Right hindlimb (tissue), 1 donor: ENCODE measurements at places on chromosomes 1 and 21.

DNA sequence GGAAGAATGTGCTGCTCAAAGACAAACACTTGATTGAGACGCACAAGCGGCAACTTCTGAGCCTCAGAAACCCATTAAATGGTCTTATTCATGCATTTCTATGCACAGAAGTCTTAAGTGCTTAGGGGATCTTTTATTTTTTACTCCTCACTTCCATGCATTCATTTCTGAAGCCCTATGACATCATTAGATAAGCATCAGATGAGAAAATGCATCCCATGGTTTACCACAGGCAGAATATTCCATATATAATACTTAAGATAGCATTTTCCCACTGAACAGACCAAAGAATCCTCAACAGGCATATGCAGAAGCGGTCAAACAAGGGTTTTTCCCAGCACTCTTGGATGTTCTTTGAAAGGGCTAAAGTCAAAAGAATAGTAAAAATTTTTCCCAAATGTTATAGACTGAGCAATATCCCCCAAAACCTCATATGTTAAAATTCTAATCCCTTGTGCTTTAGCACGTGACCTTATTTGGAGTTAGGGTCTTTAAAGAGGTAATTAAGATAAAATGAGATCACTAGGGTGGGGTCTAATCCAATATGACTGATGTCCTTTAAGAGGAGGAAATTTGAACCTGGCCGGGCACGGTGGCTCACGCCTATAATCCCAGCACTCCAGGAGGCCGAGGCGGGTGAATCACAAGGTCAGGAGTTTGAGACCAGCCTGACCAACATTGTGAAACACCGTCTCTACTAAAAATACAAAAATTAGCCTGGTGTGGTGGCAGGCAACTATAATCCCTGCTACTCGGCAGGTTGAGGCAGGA, 22.6 kb upstream of the FAM89A start:
- no peak for DNase-seq

GRCh38 chr1:179003512-179004066, 22.1 kb upstream of the FAM20B start:
- no peak for DNase-seq

- peak; percentile 68 for DNase-seq
Measured at GRCh38 chr21:34202553-34203372, 129.4 kb downstream of the MRPS6 start.

GRCh38 chr1:192907545-192908243, 98.9 kb downstream of the RGS2 start:
- no peak for DNase-seq

DNA sequence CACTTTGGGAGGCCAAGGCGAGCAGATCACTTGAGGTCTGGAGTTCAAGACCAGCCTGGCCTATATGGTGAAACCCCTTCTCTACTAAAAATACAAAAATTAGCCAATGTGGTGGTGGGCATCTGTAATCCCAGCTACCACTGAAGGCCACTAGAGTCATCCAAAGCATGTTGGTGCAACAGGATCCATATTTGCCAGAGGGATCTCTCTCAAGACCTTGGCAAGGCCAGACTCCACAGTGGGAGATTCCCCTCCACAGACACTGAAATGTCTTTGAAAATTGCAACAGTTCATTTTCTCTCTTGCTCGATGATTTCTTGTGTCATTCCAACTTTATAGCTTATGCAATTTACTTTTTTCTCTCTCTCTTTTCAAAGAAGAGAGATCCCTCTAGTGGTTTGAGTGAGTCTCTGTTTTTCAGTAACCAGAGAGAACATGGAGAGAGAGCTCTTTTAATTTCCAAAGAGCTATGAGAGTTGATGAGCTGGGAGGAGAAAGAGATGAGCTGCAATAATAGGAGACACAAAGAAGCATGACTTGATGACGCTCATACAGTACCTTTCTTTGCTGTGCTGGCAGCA, 176.8 kb upstream of the USP25 start:
- no peak for DNase-seq

GRCh38 chr1:41862384-41863221, 56.1 kb downstream of the HIVEP3 start:
- DNase-seq: no peak

DNA sequence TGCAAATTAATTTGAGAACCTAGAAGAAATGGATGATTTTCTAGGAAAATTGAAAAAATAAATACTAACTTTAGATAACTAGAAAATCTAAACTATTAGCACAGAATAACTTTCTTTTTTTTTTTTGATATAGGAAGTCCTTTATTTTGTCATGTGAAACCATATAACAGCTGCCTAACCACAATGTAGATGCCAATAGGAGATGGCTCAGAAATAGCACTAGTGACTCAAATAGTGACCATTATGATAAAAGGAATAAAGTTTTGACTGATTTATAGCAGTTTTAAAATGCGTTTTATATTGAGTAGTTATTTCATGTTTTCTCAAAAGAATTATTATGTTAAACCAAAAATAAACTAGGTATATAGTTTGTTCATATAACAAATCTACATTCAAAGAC, 158.0 kb upstream of the CACYBP start:
- DNase-seq: no peak

- DNase-seq: no peak
Measured at GRCh38 chr1:87119541-87120140, 205.2 kb downstream of the HS2ST1 start.

- DNase-seq: no peak
Measured at GRCh38 chr1:204923201-204923600, 52.5 kb downstream of the NFASC start.

DNA sequence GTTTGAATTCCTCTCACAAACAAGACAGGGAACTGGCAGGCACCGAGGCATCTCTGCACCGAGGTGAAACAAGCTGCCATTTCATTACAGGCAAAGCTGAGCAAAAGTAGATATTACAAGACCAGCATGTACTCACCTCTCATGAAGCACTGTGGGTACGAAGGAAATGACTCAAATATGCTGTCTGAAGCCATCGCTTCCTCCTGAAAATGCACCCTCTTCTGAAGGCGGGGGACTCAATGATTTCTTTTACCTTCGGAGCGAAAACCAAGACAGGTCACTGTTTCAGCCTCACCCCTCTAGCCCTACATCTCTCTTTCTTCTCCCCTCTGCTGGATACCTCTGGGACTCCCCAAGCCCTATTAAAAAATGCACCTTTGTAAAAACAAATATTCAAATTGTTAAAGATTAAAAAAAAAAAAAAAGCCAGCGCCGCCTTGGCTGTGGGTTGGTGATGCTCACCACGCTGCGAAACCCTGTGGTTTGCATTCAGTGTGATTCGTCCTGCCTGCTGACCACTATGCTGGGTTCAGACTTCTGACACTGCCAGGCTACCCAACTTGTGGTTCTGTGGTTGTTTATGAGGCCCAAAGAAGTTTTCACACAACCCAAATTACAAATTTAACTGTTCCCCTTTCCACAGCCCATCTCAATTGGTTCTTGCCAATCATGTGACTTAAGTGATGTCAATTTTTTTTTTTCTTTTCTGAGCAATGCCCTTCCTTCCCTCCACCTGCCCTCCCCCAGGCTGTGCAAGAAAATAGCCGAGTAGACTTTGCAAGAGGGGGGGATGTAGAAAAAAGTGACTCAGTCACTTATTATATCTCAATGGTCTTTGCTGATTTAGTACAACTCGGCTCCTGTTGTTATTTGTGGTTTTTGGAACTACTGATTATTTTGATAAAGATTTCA, at the start of gene RUNX1:
RUNX1 (minus strand) TSS at position 597 of the 912 bp plus-strand sequence.
- no peak for DNase-seq

DNA sequence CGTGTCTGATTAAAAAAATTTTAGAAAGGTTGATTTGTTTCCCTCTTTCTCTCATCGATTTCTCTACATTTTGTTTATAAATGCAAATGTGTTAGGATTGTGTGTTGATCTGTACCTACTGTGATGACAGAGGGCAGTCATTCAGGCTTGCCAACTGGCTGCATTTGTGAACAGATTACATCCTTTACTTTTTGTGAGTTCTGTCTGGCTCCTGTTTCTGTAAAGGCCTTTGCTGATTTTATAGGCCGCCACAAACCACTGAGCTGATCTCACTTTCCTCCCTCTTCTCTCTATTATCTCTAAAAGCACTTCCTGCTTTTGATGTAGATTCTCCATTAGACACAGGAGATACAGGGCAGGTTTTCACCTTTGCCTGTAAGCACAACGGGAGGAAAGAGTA, 106.8 kb downstream of the ESRRG start:
- DNase-seq: no peak

DNA sequence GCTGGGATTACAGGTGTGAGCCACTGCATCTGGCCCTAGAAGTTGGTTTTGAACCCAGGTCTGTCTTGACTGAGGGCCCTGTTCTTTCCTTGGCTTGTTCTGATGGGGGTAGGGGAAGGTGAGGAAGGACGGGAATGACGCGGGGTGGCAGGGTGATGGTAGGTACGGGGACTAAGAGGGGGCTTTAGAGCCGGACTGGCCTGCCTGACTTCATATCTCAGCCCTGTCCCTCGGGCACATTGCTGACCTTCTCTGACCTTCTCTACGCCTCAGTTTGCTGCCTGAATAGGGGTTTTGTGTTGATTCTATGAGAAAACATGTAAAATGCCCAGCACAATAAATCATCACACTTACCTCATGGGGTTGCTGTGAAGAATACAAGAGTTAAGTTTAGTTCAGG, 6.7 kb downstream of the RNF186 start:
- no peak for DNase-seq

GRCh38 chr1:34360574-34360973, 183.9 kb downstream of the C1orf94 start:
- DNase-seq: no peak

DNA sequence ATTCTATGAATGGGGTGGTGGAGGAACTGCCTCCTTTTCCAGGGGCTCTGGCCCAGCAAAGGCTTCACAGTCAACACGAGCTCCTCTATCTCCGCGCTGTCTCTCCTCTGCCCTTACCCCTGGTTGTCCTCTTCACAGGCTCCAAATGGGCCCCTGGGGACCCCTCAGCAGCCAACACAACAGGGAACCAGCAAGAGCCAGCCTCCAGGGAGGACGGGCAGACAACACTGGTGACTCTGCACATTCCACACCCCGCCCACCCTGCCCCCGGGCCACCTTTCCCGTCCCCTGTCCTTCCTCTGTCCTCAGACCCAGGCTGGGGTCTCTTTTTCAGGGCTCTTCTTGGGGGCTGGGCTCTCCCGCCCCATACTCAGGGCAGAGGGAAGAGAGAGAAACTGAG, 17.5 kb upstream of the ETV3 start:
- no peak for DNase-seq

DNA sequence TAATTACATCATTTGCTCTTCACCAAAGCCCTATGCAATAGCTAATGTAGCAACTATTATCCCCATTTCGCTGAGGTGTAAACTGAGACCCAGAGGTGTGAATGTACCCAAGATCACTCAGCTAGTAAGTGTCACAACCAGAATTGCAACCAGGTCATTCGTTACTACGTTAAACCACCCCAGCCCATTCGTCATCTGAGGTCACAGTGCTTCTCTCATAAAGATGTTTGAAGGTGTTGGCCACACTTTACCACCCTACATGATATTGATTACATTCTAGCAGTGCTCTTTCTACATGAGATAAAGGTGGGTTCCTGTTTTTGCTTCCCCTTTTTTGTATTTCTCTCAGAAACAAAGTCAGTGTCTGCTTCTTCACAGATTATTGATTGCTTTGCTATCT, 195.3 kb downstream of the ZBTB18 start:
- no peak for DNase-seq

DNA sequence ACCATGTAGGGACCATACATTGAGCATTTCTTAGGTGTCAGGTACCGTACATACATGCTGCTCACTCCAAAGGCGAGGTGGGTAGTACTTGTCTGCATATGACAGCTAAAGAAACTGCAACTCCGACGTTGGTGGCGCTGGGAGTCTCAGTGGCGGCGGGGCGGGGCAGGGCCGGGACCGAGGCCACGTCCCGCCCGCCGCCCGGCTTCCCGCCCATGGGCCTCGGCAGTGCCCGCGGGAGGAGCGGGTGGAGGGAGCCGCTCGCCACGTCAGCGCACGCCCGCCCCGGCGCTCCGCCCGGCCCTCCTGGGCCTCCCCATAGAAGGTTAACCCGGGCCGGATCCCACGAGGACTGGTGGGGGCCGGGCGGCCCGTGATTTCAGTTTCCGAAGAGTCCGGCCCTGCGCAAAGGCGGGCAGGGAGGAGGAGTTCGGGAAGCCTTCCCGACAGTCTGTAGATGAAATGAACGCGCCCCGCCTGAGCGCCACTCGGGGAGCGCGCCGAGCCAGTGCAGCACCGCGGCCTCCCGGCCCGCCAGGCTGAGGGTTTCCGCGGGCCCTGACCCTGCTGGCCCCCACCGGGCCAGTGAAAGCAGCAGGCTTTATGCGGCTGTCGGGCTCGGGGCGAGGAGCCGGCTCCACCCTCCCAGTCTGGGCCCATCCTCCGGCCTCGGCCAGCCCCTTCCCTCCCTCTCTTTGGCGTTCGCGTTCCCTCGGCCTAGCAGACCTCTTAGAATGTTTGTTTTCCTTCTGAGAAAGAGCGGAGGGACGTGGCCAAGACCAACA, 119.9 kb upstream of the JUN start:
- DNase-seq: peak; percentile 95

DNA sequence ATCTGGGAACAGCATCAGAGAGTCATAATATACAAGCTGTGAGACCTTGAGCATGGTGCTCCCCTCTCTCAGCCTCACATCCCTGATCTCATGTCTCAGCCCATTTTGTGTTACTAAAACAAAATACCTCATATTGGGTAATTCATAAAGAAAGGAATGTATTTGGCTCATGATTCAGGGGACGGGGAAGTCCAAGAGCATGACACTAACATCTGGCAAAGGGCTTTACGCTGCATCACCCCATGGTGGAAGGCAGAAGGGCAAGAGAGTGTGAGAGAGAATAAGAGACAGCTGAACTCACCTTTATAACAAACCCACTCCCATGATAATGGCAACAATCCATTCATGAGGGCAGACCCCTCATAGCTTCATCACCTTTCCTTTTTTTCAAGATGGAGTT, 36.5 kb downstream of the RNASEL start:
- DNase-seq: no peak

GRCh38 chr1:222634180-222635013, 16.5 kb downstream of the MIA3 start:
- peak; percentile 53 for DNase-seq

- no peak for DNase-seq
Measured at GRCh38 chr1:15244813-15245212, 2.2 kb upstream of the FHAD1 start.

GRCh38 chr1:30822006-30822405, 64.4 kb upstream of the LAPTM5 start:
- DNase-seq: no peak

DNA sequence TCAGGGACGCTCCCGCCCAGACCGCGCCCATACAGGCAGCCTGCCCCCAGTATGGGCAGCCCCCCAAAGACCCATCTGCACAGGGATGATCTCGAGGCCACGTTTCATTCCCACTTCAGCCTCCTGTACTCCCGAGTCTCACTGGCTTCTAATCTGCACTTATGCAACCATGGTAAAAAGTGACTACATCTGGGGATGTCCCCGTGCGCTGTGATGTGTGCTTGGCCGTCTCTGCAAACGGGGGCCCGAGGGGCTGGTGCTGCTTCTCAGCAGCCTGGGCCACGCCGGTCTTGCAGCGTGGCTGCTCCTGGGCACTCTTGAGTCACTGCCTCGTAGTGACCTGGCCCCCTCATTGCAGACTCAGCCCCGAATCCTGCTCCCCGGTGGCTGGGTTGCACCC, 17.4 kb upstream of the PLCH2 start:
- DNase-seq: no peak
